ENCODE measurements at places on chromosomes 2 and 18. TPM values are rescaled to one million over a fixed set of nuclear protein-coding genes. Genes with fewer than 3 reads are reported as not detected.
A peak's percentile ranks its signal among the peaks of the same experiment; 100 is the strongest.

The SPEG gene
- total RNA-seq, result 53.4 TPM

The DAPL1 gene
- total RNA-seq, result 19.0 TPM

DNA sequence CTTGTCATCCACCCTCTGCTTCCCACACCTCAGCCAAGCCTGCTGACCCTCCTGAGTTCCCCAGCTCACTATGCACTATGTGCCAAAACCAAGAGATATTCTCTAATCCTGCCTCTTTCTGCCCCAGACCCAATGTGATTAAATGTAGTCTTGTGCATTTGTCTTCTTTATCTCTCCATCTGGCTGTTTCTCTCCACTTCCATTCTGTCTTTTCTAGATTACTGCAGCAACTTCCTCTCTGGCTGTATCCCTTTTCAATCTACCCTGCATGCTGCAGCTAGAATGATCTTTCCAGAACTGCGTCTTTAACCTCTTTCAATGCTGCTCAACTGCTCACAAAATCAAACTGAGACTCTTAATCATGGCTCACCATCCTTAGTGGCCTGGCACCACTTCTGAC, 164.1 kb downstream of the GALNT14 start:
- no peaks in the 10 kb centered on the region for H3K36me3 ChIP-seq
- H3K4me1 ChIP-seq, result no peaks in the 10 kb centered on the region
- no peak overlapping the region for H3K4me3 ChIP-seq
- no peak for DNase-seq
- H3K27me3 ChIP-seq, result no peaks in the 10 kb centered on the region

The LRPPRC gene
- total RNA-seq, result 49.3 TPM

DNA sequence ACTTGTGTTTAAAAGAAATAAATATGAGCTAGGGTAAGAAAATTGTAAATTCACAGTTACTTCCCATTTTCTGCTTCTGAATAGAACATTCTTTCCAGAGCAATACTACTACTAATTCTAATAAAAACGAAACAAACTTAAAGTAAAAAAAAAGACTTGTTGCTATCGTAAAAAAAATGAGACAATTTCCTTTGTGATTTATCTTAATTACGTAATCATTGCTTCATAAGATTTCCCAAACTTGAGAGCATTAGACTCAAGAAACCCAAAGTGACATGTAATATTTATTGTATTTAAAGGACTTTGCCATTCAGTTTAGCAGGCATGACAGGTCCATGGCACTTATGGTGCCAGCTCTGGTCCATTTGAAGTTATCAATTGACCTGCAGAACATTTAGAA, 153.8 kb downstream of the AQP4 start:
- H3K4me3 ChIP-seq, result no peak overlapping the region
- no peaks in the 10 kb centered on the region for H3K36me3 ChIP-seq
- no peaks in the 10 kb centered on the region for H3K27me3 ChIP-seq
- no peak overlapping the region for H3K27ac ChIP-seq

DNA sequence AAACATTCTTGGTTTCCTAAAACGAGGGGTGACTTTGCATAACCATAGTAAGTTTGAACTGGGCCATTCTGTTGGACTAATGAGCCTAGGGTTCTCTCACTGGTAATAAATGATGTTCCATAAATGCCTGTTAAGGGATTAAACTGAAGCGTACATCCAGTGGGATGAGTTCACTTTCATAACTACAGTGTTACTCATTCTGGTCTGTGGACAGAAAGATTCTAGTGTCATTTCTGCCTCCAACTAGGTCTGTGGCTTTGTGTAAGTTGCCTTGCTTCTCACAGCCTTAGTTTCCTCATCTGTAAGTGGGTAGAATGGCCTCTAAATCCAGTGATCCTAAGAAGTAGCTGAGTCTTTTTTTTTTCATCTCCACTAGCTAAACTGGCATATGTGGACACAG, 1860.6 kb upstream of the PIK3C3 start:
- DNase-seq, result no peak
- H3K4me3 ChIP-seq, result no peak overlapping the region
- no peak overlapping the region for H3K27ac ChIP-seq
- H3K36me3 ChIP-seq, result no peaks in the 10 kb centered on the region

- DNase-seq, result no peak
- no peak overlapping the region for H3K27ac ChIP-seq
- no peak overlapping the region for H3K4me3 ChIP-seq
- no peaks in the 10 kb centered on the region for H3K4me1 ChIP-seq
- no peaks in the 10 kb centered on the region for H3K36me3 ChIP-seq
Observed at GRCh38 chr2:168705534-168706470, 96.6 kb upstream of the NOSTRIN start.

DNA sequence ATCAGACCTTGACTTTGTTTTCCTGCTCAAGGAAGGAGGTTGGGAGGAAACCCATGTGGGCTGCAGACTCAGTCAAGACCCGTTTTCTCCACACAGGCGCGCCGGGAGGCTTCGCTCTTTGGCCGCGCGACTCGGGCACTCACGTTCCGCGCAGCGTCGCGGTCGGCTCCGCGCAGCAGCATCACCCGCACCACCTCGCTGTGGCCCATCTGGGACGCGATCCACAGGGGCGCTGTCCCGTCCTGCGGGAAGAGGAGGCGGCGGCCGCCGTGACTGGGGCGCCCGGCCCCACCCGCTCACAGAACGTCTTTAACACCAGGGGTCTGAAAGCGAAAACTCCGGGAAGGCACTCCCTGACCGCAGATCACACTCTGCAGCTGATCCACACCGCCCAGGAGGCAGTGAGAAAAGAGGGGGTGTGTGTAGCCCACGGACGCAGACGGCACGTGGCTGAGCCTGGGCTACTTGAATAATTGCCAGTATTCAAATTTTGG, 33.1 kb upstream of the NPC1 start:
- H3K27me3 ChIP-seq, result no peaks in the 10 kb centered on the region
- peak overlapping the region; percentile 73 for H3K27ac ChIP-seq
- H3K4me3 ChIP-seq, result peak overlapping the region; percentile 29
- no peak for DNase-seq

The IL1RN gene
- total RNA-seq, result 4.4 TPM

DNA sequence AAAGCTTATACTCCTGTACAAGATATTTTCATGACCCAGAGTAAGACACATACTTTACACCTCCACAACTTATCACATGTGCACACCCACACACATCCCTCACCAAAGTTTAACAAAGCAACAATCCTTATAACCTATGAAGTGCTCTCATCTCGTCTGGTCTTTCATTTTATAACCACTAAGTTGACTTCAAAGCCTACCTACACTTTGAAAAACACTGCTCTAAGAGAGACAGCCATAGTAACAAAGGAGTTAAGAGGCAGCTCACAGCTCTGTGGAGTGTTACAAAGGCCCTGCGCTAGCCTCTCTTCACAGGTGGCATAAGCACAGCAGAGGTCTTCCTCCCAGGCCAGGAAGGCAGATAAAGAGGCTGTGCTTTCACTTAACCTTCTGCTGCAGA, 69.7 kb upstream of the TMEM200C start:
- no peaks in the 10 kb centered on the region for H3K36me3 ChIP-seq
- H3K4me1 ChIP-seq, result no peaks in the 10 kb centered on the region
- DNase-seq, result no peak
- no peak overlapping the region for H3K27ac ChIP-seq

The ANKRD62 gene
- not detected for total RNA-seq

DNA sequence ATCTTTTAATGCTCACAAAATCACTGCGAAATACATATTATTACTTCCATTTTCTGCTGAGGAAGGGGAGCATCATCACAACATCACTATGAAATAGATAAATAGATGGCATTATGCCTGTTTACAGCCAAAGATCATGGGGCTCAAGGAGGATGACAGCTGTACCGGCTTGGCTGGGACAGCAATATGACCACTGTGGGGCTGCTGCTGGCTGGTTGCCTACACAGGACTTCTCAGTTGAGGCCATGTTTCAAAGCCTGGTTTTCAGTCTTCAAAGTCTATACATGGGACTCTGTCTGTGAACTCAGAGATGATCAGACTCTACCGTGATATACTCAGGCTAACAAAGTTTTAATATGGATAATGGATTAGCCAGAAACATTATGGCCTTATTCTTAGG, 58.7 kb downstream of the SPATS2L start:
- H3K4me1 ChIP-seq, result no peaks in the 10 kb centered on the region
- H3K27me3 ChIP-seq, result no peaks in the 10 kb centered on the region
- no peaks in the 10 kb centered on the region for H3K36me3 ChIP-seq
- H3K4me3 ChIP-seq, result no peak overlapping the region
- no peak overlapping the region for H3K27ac ChIP-seq
- DNase-seq, result no peak

DNA sequence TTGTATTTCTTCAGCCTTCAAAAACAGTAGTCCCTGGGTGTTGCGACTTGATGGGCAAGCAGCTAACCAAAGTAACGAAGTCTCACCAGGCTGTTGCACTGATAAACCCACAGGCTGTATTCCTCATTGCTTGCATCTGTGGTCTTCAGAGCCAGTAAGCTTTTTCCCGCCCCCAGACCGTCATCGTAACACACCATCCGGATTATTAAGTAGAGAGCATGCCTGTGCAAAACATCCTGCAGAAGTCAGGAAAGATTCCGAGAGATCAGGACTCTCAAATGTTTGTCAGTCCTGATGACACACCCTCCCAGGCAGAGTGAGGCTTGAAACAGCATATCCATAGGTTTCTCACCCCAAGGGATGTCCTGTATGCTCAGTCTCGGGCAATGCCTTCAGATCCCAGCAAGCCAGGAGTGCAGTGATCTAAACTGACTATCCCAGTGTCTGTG, 15.9 kb downstream of the ITGB1BP1 start:
- DNase-seq, result no peak
- no peak overlapping the region for H3K4me3 ChIP-seq
- H3K4me1 ChIP-seq, result no peaks in the 10 kb centered on the region
- no peak overlapping the region for H3K27ac ChIP-seq
- no peaks in the 10 kb centered on the region for H3K27me3 ChIP-seq

DNA sequence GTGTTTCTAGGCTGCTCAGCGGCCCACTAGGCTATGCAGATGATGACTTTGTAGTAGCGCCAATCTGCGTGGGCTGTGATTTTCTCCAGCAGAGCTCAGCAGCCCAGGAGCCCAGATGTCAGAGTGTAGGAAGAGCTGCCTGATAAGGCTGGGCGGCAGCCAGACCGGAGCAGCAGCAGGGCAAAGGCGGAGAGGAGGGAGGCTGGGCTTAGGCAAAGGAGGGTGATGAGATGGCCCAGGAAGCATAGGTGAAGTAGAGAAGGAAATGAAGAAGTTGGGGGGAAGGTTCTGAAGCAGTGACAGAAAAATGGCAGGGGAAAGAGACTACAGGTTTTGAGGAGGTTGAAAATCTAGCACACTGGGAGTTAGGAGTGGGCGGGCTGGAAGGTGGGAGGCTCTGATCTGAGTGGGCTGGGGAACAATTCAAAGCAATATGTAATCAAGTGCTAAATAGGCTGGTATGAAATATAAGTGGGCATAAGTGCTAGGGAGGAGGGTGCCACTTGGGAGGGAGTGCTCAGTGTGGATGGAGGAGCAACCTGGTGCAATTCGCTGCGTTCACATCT, 50.6 kb upstream of the STPG4 start:
- H3K4me1 ChIP-seq, result no peaks in the 10 kb centered on the region
- no peaks in the 10 kb centered on the region for H3K36me3 ChIP-seq
- no peak overlapping the region for H3K4me3 ChIP-seq
- no peak overlapping the region for H3K27ac ChIP-seq

The PKDCC gene
- total RNA-seq, result 11.1 TPM

- no peak overlapping the region for H3K27ac ChIP-seq
- no peaks in the 10 kb centered on the region for H3K36me3 ChIP-seq
- H3K4me3 ChIP-seq, result no peak overlapping the region
- no peaks in the 10 kb centered on the region for H3K27me3 ChIP-seq
Observed at GRCh38 chr2:178787155-178787554, 20.1 kb downstream of the TTN start.

The ALPI gene
- not detected for total RNA-seq

DNA sequence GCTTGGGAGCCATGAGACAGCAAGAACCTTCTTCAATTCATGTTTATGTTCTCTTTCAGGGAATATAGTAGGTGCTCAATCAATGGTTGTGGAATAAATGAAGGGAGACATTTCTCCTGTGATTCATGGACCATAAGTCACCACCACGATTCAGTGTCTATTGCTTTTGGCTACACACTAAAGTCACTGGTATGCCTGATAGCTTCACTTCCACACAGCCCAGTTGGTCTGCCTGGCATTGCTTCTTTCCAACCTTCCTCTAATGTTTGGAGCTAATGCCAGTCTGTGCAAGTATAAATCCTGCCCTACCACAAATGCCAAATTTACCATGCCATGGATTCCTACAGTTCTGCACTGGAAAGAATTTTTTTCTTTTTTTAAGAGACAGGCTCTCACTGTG, 1.3 kb upstream of the CXCR1 start:
- H3K27ac ChIP-seq, result no peak overlapping the region
- no peak overlapping the region for H3K4me3 ChIP-seq
- H3K4me1 ChIP-seq, result no peaks in the 10 kb centered on the region

- DNase-seq, result no peak
- no peaks in the 10 kb centered on the region for H3K36me3 ChIP-seq
- H3K4me3 ChIP-seq, result no peak overlapping the region
- no peak overlapping the region for H3K27ac ChIP-seq
- no peaks in the 10 kb centered on the region for H3K4me1 ChIP-seq
Observed at GRCh38 chr18:50356036-50356945, 18.6 kb upstream of the SKA1 start.

DNA sequence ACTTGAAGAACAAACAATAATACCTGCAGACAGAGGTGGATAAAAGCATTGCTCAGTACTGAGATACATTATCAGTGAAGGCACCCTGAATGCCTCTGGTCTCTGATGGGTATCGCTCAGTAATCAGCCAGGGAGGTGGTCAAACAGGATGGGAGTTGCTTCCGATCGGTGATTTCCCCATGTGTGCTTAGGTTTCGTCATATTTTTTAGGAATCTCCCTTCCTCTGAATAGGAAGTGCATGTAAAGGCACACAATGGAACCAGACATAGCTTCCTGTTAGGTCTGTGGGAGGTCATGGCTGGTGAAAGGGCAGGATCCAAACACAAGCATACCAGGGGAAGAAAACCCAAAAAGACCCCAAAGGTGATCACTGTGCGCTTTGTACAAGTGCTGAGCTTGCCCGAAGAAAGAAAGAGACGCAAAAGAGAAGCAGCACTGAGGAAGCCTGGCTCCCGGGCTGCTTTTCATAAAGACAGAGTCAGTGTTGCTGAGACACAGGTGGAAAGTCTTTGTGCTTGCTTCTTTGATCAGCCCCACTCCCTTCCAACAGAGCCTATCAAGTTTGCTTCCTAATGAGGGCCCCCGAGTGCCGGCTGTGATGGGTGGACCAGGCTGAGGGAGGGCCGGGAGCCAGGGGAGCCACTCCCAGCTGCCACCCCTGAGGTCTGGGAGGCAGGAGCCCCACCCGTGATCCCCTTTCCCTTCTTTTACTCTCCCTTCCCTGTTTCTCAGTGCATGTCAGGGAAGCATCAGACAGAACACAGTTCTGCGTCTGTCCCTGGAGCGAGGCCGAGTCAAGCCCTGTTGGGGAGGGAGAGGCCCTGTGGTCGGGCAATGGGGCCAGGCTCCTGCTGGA, 138.2 kb downstream of the SH3RF3 start:
- H3K4me3 ChIP-seq, result no peak overlapping the region
- no peaks in the 10 kb centered on the region for H3K27me3 ChIP-seq
- H3K27ac ChIP-seq, result no peak overlapping the region
- no peaks in the 10 kb centered on the region for H3K4me1 ChIP-seq
- no peak for DNase-seq

All from prostate gland (tissue), 2 donors.